ENCODE measurements at places on chromosomes 11 and 22. TPM values are rescaled to one million over a fixed set of nuclear protein-coding genes. Genes with fewer than 3 reads are reported as not detected.

Gene RAB36
- total RNA-seq: 3.5 TPM

Gene DEUP1
- 0.69 TPM for total RNA-seq

Gene TCP11L1
- 9.8 TPM for total RNA-seq

Gene SF1
- total RNA-seq: 111 TPM

- no peak for DNase-seq
Observed at GRCh38 chr11:77073328-77074001, 6.7 kb downstream of the CAPN5 start.

DNA sequence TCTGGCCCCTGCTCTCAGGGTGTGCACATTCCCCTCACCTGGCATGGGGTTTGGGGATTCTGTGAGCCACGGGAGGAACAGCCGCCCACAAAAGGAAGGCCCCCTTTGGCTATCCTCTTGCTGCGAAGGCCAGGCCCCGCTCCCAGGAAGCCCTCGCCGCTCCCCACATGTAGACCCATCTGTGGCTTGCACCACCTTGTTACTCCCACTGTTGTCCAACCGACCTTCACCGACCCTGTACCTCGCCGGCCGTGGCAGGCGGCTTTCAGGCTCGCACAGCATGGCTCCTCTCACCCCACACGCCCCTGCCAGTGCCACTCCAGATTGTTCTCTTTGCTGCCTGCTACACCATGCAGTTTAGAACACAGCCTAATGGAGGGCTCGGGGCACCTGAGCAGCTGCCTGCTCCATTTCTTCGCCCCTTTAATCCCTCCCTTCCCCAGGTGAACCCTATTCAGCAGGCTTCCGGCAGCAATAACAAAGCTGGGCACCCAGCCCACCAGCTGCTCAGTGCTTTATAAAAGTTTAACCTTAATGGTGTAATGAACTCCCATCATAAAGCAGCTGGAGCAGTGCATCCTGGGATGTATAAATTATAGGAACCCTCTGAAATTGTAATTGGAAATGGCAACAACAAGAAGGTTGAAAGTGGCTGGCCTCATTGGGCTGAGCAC is 10.7 kb downstream of the DAGLA start:
- no peak for DNase-seq

Data from epithelial cell of proximal tubule (primary cell).